Panc1 (cell line): ENCODE measurements at places on chromosomes 16 and 17. TPM values are rescaled to one million over a fixed set of nuclear protein-coding genes. Genes with fewer than 3 reads are reported as not detected.

The KRT13 gene
- 0.36 TPM for total RNA-seq

The CRAMP1 gene
- 28.8 TPM for total RNA-seq

DNA sequence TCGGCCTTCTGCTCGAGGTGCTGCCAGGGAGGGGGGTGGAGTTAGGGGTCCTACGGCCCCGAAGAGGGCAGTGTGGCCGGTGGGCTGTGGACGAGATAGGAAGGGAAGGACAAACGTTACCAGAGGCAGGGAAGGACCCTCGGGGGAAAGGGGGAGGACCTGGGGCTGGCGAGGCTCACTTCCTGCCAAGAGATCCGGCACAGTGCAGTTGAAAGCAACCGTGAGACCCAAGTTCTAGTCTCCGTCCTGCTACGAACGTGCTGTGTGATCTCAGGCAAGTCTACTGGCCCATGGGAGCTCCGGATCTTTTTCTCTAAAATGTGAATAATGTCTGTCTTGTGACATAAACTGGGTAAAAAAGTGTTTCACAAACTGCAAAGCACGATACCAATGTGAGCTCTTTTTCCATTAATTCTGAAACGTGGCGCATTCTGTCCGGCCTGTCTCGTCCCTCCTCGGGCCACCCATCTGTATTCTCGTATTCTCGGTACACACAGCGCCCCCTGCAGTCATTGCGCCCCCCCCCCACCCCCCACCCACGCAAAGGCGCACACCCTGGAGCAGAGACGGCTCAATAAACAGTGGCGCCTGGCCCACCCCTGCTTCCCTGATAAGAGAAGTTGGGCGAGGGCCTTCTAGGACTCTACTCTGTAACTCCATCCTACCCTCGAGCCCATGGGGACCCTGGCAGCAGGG lies 8.8 kb downstream of the CYGB start:
- DNase-seq = no peak

DNA sequence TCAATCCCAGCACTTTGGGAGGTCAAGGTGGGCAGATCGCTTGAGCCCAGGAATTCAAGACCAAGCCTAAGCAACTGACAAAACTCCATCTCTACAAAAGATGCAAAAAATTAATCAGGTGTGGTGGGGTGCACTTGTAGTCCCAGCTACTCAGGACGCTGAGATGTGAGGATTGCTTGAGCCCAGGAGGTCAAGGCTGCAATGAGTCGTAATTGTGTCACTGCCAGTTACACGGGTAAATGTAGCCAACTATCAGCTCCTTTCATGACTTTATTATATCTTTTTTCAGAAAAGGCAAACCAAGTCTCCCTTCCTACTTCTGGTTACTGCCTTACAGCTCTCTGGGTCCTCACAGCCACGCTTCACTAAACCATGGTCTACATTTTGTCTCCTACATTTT lies 4.0 kb downstream of the SDF2 start:
- no peak for DNase-seq

GRCh38 chr16:57341441-57342303 lies 16.9 kb upstream of the CCL22 start:
- DNase-seq = no peak
